ENCODE measurements at places on chromosomes 1 and 21.

DNA sequence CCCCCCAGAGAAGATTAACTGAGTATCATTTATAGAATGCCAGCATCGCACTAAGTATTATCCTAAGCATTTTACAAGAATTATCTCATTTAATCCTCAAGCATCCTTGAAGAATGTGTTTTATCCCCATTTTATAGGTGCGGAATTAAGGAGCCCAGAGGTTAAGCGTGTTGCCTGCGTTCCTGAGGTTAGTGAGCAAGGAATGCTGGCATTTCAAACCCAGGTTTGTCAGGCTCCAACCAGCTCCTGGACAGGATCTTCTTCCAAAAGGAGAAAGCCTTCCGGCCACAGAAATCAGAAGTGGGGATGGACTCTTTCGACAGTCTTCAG is 82.3 kb downstream of the SSBP3 start:
- no peak for DNase-seq

- no peak for DNase-seq
These were observed 90.5 kb upstream of the ADAR start for GRCh38 chr1:154698320-154699096.

- DNase-seq: no peak
These were observed 13.0 kb upstream of the SLC6A9 start for GRCh38 chr1:44044071-44044801.

DNA sequence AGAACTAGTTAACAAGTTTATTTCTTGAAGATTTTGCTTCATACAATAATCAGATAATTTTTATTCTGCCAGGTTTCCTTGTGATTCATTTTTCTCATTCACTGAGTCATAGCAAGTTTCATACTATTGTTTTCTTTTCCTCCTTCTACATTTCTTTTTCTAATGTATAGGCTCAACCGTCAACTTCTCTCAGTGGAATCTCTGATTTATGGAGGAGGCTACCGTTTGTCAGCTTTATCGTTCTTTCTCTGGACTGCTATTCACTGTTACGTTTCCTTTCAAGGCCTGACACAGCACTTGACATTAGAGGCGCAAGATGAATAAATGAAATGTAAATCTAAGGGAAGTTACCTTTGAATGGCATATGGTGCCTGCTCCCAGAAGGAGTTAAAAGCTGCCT is 284.3 kb upstream of the NR5A2 start:
- DNase-seq: no peak

GRCh38 chr1:242427519-242427918 is 97.0 kb downstream of the PLD5 start:
- no peak for DNase-seq

GRCh38 chr1:205068457-205069040 is 15.7 kb downstream of the TMEM81 start:
- no peak for DNase-seq

GRCh38 chr1:158717344-158717743 is 3.2 kb downstream of the OR6K3 start:
- no peak for DNase-seq

- no peak for DNase-seq
These were observed 50.4 kb downstream of the TENT5C start for GRCh38 chr1:117656202-117656641.

- no peak for DNase-seq
These were observed 17.4 kb downstream of the PEA15 start for GRCh38 chr1:160222546-160222945.

DNA sequence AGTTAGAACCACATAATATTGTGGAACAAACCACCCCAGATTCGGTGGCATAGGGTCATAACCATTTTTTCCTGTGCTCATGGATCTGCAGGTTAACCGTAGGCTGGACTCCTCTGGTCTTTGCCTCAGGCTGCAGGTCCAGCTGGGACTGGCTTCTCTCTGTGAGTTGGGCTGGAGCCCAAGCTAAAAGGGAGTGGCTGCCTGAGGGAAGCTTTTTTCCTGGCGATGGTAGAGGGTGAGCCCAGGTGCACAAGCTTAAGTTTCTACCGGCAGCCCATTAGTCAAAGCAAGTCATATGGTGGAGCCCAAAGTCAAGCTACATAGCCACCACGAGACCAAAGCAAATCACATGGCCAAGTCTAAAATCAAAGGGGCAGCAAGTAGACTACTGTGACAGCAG is 13.8 kb downstream of the EPHX4 start:
- DNase-seq: peak; percentile 21

DNA sequence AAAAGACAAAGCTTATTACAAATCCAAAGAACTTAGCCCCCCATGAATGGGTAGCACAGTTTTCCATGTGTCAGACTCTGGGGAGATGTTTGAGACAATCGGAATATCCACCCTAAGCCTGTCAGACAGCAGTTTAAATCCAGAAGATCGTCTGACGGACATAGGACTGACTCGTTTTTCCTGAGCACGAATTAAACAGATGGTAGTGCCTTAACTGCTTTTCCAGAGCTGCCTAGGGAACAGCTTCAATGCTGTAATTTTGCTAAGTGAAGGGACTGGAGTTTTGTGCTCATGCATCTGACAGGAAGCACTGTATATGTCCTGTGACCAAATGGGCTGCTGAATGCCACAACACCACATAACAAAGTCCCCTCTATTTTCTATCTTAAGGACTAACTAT is 48.6 kb downstream of the PCNX2 start:
- no peak for DNase-seq

- DNase-seq: no peak
These were observed 64.9 kb downstream of the MEF2D start for GRCh38 chr1:156435545-156436140.

DNA sequence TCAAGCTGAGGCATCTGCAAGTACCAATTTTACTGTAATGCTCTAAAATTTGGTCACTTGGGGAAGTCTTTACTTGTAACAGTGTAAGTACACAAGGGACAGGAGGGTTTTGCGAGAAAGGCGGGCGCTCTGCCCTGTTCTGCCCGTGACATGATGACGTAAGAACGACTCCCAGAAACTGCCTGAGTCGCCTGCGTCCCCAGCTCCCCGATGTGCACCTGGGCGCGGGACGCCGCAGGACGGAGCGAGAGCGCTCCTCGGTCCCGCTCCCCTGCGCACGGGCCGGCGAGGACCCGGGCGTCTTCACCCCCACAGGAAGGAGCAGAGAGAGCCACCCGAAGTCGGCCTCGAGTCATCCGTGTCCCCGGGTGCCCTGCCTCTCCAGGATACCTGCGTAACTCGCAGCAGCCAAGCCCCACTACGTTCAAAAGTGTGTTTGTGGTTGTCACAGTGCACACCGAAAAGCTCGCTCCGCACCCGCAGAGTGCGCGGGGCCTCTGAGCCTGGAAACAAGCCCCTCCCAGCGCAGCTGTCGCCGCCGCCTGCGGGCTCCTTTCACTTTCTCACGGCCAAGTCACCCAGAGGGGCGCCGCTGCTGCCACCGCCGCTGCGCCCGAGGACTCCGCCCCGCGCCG is 3.3 kb upstream of the ZBTB18 start:
- DNase-seq: no peak

- DNase-seq: no peak
These were observed 150.0 kb upstream of the KCTD3 start for GRCh38 chr1:215417122-215417521.

DNA sequence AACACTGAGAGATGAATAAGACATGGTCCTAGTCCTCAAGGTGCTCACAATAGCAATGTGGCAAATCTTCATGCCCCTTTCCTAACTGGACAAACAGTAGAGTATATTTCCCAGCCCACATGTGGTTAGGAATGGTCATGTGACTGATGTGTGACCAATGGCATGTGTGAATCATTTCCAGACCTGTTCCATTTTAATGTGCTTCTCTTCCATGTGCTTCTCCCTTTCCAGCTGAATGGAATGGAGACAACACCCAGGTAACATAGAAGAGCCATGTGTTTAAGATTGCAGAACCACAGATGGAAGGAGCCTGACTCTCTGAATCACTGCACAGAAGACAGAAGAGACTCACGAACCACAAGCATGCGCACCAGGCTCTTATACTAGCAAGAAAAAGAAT is 409.9 kb upstream of the NFIA start:
- DNase-seq: no peak

Measured in COR-L47 (cell line).